Stimulated activated CD8-positive, alpha-beta memory T cell treated with anti-CD3 and anti-CD28 coated beads, Interleukin-4, amount 100 ng/mL, for 4 hours (primary cell): ENCODE measurements at places on chromosomes 1 and 21.

- DNase-seq: no peak
Measured at GRCh38 chr1:245067257-245067656, 87.5 kb upstream of the KIF26B start.

- no peak for DNase-seq
Measured at GRCh38 chr1:24319312-24319863, at the start of gene GRHL3. TSS of gene GRHL3 (plus strand) at chr1:24319357. CDS start at chr1:24319552, 195 bp downstream.

GRCh38 chr1:29752141-29752540 is 515.8 kb downstream of the PTPRU start:
- DNase-seq: no peak

DNA sequence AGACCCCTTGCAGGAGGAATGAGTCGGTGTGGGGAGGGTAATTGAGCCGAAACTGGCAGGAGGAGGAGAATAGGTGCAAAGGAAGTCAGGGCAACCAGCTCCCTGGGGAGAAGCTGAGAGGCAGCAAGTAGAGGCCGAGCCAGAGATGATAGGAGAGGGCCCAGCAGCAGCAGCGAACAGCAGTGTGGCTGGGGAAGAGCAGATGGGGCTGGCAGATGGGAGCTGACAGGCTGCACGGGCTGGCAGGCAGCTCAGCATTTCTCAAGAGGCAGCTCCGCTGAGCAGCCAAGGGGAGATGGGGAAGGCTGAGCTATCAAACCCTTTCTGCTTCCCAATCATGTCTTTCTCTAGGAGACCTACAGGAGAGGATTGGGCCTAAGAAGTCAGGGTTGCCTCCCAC is 158.2 kb downstream of the TRIM33 start:
- no peak for DNase-seq

DNA sequence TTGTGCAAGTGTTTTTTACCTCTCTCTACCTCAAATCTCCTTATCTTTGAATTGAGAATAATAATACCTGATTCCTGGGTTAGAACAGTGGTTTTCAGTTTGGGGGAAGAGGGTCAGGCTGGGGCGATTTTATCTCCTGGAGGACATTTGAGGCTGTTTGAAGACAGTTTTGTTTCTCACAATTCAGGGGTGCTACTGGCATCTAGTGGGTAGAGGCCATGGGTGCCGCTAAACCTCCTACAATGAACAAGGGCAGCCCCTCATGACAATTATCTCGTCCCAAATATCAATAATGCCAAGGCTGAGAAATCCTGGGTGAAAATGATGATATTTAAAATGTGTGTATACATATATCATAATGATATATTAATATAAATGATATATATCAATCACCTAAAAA is 139.1 kb upstream of the USH2A start:
- DNase-seq: no peak

DNA sequence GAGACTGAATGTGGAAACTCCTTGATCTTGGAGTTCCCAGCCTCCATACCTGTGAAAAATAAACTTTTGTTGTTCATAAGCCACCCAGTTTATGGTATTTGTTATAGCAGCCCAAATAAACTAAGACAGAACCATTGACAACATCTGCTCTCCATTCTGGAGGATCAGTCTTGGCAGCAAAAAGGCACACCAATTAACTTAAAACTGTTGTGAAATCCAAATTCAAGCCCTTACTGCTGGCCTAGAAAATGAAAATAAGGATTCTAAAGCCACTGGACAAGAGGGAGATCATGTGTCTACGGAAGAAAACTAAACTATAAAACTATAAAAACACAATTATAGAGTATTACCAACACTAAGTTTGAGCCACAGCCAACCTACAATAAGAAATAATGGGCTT is 172.1 kb upstream of the RNPC3 start:
- no peak for DNase-seq
